Sciatic nerve (tissue), 2 donors: ENCODE measurements at places on chromosomes 2 and 18. TPM values are rescaled to one million over a fixed set of nuclear protein-coding genes. Genes with fewer than 3 reads are reported as not detected.

The DNAJB2 gene
- total RNA-seq, result 120 TPM

The BMP10 gene
- not detected for total RNA-seq

The LIMS4 gene
- 2.2 TPM for total RNA-seq

The TGFA gene
- total RNA-seq, result 11.8 TPM

The SLC14A1 gene
- 5.5 TPM for total RNA-seq

The PROKR1 gene
- total RNA-seq, result 0.18 TPM

The C1QL2 gene
- not detected for total RNA-seq

The ABHD3 gene
- total RNA-seq, result 15.4 TPM

The CPO gene
- 0.89 TPM for total RNA-seq

The C1GALT1C1L gene
- total RNA-seq, result 0.49 TPM

The ITPRIPL1 gene
- 2.8 TPM for total RNA-seq

The QPCT gene
- total RNA-seq, result 4.8 TPM

The CYP27C1 gene
- total RNA-seq, result 0.31 TPM

The GLS gene
- total RNA-seq, result 165 TPM

The G6PC2 gene
- total RNA-seq, result not detected

The ALPP gene
- not detected for total RNA-seq

The CFC1 gene
- not detected for total RNA-seq

The CYP26B1 gene
- total RNA-seq, result 12.7 TPM

The STARD6 gene
- 0.85 TPM for total RNA-seq

The FAM237A gene
- not detected for total RNA-seq

The NPPC gene
- total RNA-seq, result 0.67 TPM

The LIPG gene
- total RNA-seq, result 5.8 TPM

The ELMOD3 gene
- 29.6 TPM for total RNA-seq

The MATN3 gene
- 8.8 TPM for total RNA-seq

The RAB31 gene
- 53.4 TPM for total RNA-seq

The BBS5 gene
- total RNA-seq, result 13.5 TPM

The IL1RL1 gene
- total RNA-seq, result 3.8 TPM

The CCDC102B gene
- total RNA-seq, result 16.5 TPM

The SFT2D3 gene
- total RNA-seq, result 4.5 TPM

The SNTG2 gene
- total RNA-seq, result 4.4 TPM

The HOXD4 gene
- total RNA-seq, result 6.8 TPM

The ABCG5 gene
- not detected for total RNA-seq

The TOGARAM2 gene
- total RNA-seq, result 5.3 TPM

The TXNDC2 gene
- not detected for total RNA-seq

The LDLRAD4 gene
- total RNA-seq, result 27.1 TPM

The CD302 gene
- total RNA-seq, result 47.1 TPM

The SNED1 gene
- total RNA-seq, result 148 TPM

The TCF23 gene
- total RNA-seq, result not detected

The ANKRD29 gene
- total RNA-seq, result 21.5 TPM

The ATOH8 gene
- total RNA-seq, result 57.2 TPM

The FASTKD2 gene
- total RNA-seq, result 23.1 TPM

The CROCC2 gene
- total RNA-seq, result 0.18 TPM

The CREG2 gene
- not detected for total RNA-seq

The ADRA2B gene
- total RNA-seq, result 3.2 TPM

The UCN gene
- 2.4 TPM for total RNA-seq

The EN1 gene
- total RNA-seq, result not detected

The CHRNG gene
- not detected for total RNA-seq

The TNS1 gene
- 703 TPM for total RNA-seq

The ING5 gene
- total RNA-seq, result 46.1 TPM

The GPC1 gene
- 85.4 TPM for total RNA-seq

The ERMN gene
- total RNA-seq, result 4.6 TPM

The RNU2-63P gene
- 10.3 TPM for total RNA-seq

The HDLBP gene
- 398 TPM for total RNA-seq

The AQP12B gene
- total RNA-seq, result not detected

The PAIP2B gene
- total RNA-seq, result 25.6 TPM
